ENCODE measurements at places on chromosomes 3 and 15.

DNA sequence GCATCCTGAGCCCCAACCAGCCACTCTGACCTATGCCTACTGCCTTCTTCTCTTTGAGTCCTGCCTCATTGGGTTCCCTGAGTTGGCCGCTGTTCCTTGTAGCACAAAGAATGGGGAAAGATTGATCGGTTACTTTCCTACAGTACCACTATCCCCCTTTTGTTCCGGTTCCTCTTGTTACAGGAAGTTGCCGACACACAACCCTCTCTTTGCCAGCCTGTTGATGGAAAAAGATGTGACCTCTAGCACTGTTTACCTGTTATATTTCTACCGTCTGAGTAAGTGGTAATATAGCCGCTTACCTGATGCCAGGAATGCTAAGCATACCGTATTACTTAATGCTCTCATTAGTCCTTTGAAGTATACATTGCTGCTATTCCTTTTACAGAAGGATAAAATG, 9.7 kb upstream of the AHSG start:
- no peak for DNase-seq

- no peak for DNase-seq
These were observed 16.7 kb downstream of the KCNMB3 start for GRCh38 chr3:179234199-179234598.

GRCh38 chr15:85614059-85614458, 180.7 kb downstream of the KLHL25 start:
- DNase-seq = no peak

DNA sequence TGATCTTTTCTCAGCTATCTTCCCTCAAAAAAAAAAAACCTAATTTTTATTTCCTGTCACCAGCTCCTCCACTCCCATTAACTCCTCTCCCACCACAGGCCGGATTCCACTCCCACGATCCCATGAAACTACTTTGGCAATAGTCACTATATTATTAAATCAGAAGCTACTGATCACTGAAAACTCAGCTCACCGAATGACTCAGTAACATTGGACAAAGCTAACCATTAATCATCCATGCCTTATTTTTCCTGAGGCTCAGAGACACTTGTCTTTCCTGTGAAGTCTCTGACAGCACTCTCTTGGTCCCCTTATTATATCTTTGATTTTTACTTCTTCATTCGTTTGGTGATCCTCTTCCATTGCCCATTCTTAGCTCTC, 260.2 kb downstream of the CGGBP1 start:
- no peak for DNase-seq

GRCh38 chr3:121943431-121943830, 49.2 kb downstream of the SLC15A2 start:
- DNase-seq = no peak

DNA sequence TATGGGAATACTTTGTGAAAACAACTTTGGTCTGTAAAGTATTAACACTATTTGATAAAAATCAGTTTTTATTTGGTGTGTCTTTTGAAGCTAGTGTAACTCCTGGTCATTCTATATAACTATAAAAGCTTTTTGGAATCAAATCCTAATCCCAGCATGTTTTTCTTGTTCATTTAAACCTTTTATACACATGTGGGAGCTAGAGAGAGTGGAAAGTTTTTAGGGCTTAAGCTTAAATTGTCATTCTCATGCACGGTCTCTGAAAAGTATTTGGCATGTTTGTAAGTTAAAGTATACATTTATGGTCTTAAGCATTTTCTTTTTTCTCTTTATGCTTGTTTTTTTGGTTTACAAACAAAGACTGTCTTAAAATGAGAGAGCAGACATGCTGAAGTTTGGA, 83.4 kb upstream of the RARB start:
- DNase-seq = no peak

All from AG08395 (cell line).